ENCODE measurements at places on chromosomes 5 and 9.

DNA sequence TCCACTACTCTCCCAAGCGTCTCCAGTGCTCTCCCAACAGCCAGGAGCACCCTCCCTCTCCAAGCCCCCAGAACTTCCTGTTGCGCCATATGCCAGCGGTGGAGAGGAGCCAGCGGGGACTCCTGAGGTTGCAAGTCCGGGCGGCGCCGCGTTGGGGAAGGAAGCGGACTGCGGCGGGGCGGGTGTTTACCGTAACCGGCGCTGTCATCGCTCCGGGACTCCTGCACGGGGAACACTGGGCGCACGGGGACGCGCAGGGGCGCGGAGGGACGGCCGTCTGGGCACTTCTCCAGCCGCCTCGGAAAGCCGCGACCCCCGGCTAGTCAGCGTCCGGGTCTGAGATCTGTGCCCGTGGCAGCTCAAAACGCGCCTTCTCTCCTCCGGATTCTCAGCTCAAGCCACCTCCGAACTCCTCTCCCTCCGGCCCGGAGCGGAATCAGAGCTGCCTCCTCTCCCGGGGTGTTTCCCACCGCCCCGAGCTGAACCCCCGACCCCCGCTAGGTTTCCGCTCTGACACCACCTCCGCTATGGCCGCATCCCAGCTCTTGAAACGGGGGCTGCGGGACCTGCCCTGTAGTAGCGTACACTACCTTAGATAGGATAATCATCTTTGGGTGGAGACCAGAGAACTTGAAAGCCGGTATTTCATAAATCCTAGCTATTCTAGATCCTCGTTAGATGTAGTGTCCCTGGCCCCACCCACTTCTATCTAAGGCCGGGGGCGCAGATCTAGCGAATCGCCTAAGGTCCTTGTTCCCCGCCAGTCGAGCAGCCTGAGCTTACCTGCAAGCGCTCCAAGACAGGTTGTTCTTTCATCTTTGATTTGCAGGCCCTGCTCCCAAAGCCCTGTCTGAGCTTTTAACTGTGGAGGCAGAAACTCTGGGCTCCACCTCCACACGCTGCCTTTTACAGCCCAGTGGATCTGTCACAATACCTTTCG lies at the start of gene TRPM6:
Gene TRPM6 (minus strand): TSS at position 881 of the 940 bp plus-strand sequence. CDS start 65 bp downstream, at position 816.
- DNase-seq, result no peak

- no peak for DNase-seq
Observed at GRCh38 chr5:168661593-168662485, 82.7 kb upstream of the PANK3 start.

- no peak for DNase-seq
Observed at GRCh38 chr5:160511280-160511929, 89.8 kb downstream of the PTTG1 start.

DNA sequence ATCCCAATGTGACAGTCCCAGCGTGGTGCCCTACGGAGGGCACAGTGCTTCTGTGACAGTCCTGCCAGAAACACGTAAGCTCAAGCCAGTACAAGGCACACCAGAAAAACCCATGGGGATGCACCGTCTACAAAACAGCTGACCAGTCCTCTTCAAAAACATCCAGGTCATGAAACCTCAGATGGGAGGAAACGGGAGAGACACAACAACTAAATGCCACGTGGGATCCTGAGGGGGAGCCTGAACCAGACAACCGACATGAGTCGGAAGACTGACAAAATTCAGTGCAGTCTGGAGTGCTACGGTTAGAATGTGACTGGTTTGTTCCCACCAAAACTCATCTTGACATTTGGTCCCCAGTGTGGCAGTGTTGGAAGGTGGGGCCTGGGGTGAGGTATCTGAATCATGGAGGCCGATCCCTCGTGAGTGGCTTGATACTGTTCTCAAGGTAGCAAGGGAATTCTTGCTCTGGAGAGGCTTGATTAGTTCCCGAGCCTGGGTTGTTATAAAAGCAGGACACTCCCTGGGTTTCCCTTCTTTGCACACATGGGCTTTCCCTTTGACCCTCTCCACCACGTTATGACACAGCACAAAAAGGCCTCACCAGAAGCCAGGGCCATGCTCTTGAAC lies 55.4 kb downstream of the ADAMTS2 start:
- DNase-seq, result no peak

- DNase-seq, result no peak
Observed at GRCh38 chr5:4625206-4625896, 514.8 kb upstream of the ADAMTS16 start.

DNA sequence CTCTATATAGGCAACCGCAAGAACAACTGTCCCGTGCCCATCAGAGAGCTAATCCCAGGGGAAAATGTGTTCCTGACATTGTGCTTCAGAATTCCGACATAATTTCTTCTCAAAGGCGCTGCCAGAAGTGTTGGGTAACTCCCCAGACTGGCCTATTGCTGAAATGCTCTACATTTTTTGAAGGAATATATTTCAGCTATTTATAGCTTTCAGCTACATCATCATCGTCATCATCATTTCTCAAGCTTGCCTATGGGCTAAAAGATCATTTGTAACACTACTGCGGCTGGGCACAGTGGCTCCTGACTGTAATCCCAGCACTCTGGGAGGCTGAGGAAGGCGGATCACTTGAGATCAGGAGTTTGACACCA lies 49.7 kb downstream of the MYO10 start:
- DNase-seq, result no peak

DNA sequence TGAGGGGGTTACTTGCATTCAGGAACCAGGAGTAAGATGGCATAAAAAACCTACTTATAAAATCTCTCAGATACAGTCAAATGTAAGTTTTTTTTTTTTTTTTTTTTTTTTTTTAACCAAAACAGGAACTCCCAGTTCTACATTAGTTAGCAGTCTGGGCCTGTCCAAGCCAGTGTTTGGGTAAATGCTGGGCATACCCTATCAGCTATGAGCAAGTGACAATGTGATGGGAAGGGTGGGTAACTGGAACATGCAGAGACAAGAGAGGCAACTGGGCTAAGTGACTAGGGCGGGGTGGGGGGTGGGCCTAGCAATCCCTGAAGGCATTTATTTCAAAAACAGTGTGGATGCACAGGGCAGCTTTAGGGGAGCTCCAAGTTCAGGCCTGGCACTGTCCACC lies 2.3 kb downstream of the NMRK1 start:
- DNase-seq, result no peak

GRCh38 chr9:115118879-115119218 lies 892 bp upstream of the TNC start:
- DNase-seq, result no peak

GRCh38 chr5:151449297-151449696 lies 1.9 kb downstream of the SLC36A1 start:
- DNase-seq, result no peak

DNA sequence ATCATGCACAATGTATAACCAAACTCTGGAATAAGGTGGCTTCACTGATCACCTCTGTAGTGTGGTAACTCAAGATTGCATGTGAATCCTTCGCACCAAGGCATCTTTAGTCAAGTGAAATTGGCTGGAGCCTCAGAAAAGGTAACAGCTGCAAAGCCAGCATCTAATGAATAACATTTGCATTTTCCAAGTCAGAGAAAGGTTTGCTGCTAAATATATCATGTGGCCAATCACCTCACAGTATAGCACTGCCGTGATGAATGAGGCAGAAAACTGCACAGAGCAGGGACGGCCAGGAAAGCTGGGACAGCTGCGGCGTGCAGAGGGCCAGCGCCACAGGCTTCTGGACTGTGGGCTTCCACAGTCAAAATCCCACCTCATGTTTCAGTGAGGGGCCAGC lies 18.5 kb downstream of the MRPS27 start:
- DNase-seq, result no peak

DNA sequence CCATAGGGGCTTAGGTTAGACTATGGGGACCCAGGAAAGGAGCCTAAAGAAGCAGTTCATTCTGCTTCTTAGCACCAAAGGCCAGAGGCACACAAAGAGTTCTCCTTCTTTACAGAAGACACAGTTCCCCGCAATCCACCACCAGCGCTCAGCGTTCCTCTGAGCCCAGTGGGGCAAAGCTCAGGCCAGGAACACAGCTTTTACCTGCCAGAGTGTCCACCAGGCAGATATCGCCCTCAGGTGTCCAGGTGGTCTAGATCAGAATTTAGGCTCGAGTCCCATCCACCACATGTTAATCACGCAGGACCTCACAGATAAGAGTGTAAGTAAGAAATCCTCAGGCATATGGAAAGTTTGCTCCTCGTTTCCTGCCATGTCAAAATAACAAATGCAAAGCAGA lies 53.0 kb downstream of the UBE2QL1 start:
- DNase-seq, result no peak

DNA sequence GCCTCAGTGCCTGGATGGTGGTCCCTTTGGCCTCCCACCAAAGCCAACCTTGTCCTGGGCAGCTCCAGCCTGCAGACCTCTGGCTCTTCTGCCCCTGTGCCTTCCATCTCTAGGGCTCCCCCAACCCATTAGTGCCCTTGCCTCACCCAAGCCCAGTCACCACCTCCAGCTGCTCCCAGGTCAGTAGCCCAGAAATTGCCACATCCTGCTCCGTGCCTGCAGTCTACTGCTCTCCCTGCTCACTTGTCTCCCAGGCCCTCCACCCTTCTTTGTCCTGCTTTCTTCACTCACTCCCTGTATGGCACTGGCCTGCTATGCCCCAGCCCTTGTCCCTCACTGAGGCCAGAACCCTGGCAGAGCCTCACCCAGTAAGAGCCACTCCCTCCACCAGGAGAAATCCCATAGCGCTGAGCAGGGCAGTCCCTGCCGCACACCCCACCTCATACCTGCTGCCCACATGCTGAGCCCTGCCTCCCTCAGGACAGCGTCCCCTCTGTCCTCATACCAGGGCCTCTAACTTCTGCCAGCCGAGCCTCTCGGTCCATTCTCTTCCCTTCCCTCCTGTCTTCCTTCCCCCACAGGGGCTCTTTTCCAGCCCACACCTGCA lies 44.4 kb downstream of the JADE2 start:
- no peak for DNase-seq

GRCh38 chr5:139649082-139649991 lies 1.2 kb downstream of the CXXC5 start:
- no peak for DNase-seq

DNA sequence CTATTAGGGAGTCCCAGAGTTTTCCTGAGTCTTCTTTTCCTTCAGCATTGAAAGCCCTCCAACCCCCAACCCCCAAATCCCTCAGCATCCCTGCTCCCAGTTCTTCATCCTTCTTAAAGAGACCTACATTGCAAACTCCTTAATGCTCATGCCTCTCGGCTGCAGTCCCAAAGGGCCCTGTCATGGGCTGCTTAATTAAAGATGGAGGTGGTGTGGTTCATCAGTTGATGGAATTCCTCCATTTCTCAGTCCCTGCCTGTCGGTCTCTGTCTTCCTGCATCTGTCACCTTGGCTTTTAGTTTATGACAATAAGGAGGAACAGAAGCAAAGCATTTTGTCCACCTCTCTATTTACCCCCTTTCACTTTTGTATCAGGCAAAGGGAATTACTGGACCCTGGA lies 2.0 kb downstream of the FOXI1 start:
- no peak for DNase-seq

GRCh38 chr5:149694007-149694406 lies 36.1 kb upstream of the PPARGC1B start:
- no peak for DNase-seq

- DNase-seq, result no peak
Observed at GRCh38 chr5:53087621-53088121, 21.9 kb downstream of the MOCS2 start.

DNA sequence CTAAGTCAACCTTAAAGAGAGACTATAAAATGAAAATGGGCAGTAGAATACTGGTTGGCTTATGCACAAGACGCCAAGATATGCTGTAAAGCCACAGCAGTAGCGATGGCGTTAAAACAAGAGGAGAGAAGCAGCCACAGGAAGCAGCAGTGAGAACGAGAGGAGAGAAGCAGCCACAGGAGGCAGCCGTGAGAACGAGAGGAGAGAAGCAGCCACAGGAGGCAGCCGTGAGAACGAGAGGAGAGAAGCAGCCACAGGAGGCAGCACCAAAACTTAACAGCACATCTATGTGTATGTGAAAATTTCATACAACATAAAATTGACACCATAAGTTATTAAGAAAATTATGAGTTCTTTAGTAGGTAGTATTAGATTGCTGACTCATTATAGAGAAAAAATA lies 2318.6 kb upstream of the ACO1 start:
- peak; percentile 23 for DNase-seq

DNA sequence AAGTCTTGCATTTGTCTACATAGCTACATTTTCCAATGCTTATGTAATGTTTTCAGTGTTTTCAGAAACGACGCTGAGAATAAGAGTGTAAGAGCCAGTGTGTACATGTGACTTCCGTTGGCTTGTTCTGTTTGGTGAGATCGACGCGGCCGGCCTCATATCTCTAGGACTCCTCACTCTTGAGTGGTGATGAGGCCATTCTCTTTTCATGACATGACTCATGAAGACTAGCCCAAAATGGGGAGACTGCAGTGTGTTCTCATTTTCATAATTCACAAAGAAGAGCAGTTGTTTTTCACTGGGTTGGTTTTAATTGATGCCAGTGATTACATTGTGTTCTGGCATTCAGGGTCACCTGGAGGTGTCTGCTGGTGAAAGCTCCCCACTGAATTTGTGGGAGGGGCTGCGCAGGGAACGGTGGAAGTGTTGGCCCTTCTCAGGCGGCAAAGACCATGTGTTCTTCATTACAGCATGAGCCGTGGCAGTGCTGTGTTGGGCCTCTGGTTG lies 131.5 kb upstream of the OTULINL start:
- no peak for DNase-seq

DNA sequence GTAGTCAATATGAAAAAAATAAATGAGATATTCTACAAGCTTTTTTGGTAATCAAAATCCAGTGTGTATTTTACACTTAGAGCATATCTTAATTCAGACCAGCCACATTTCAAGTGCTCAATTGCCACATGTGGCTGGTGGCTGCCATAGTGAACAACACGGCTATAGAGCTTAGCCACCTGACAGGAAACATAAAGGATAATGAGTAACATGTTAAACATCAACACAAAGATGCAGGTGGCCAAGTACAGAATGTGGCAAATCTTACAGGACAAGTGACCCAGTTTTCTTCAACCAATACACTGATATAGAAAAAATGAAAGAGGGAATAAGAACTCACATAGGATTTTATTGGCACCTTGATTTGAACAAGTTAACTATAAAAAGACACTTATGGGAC lies 61.4 kb downstream of the KIF24 start:
- DNase-seq, result no peak

DNA sequence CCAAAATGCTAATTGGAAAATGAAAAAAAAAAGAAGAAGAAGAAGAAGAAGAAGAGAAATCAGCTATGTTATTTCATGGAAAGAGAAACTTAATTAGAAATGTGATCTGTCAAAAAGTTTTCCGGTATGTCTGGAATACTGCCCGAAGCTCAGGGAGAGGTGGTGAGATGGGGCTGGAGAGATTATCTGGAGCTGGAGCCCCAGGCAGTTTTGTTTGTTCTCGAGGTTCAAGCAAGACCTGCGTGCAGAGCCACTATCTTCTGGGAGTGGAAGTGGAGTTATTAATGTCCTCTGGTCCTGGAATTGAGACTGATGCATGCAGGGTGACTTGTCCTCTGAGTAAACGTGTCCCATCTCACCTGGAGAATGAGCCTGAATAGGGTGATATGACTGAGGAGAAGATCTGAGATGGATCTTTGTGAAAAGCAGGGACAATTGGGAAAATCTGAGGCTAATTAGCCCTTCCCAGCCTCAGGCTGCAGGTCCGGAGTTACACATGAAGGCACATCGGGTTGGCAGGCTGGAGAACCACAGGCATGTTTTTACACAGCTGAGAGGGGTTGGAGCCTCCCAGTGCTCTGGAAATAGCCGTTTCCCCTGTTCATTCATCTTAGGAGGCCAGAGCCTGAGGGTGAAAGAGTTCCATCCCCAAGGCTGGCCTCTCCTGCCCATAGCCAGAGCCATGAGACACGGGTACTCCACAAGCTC lies 70.5 kb downstream of the OLFM1 start:
- no peak for DNase-seq

Data from LNCaP clone FGC (cell line).